CD8-positive, alpha-beta memory T cell (primary cell): ENCODE measurements at places on chromosomes 5 and 9. TPM values are rescaled to one million over a fixed set of nuclear protein-coding genes. Genes with fewer than 3 reads are reported as not detected.

PCDHA6 gene
- not detected for total RNA-seq

GRCh38 chr5:5751987-5752386 lies 329.5 kb downstream of the ICE1 start:
- no peak overlapping the region for H3K4me3 ChIP-seq
- H3K36me3 ChIP-seq: no peaks in the 10 kb centered on the region
- DNase-seq: no peak
- H3K27me3 ChIP-seq: no peaks in the 10 kb centered on the region
- H3K4me1 ChIP-seq: no peaks in the 10 kb centered on the region

GRCh38 chr5:121366515-121366914 lies 485.2 kb upstream of the FTMT start:
- H3K27ac ChIP-seq: no peak overlapping the region
- no peaks in the 10 kb centered on the region for H3K36me3 ChIP-seq
- H3K4me1 ChIP-seq: no peaks in the 10 kb centered on the region
- DNase-seq: no peak

DNA sequence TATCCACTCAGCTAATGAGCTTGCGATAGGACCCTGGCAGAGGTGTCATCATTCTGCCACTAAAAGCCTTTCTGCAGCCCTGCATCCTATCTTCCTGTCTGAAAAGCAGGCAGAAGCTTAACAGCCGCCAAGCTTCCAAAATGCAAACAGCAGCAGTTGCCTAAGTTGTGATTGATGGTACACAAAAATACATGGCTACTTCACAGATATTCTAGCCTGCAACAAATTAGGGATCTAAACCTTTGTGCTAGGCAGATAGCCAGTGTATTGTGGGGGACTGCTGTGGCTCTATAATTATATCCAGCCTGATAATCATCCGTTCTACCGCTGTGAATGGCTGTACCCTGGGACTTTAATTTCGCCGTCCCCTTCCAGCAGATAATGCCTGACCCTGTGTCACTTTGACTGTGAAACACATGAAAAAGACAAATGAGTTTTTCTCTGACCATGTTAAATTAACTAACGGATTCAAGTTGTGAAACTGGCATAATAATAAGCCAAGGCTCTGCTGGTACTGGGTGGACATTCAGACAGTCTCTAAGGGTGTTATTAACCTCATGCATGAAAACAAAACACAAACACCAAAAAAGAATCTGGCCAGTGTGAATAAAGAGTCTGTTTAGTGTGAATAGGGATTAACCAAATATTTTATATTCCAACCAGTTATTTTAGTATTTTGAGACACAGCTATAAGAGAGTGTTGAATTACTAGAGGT lies 45.9 kb downstream of the SEMA6A start:
- no peaks in the 10 kb centered on the region for H3K36me3 ChIP-seq
- no peak overlapping the region for H3K27ac ChIP-seq
- H3K4me1 ChIP-seq: no peaks in the 10 kb centered on the region
- no peak overlapping the region for H3K4me3 ChIP-seq
- H3K27me3 ChIP-seq: no peaks in the 10 kb centered on the region

- H3K27me3 ChIP-seq: no peaks in the 10 kb centered on the region
- no peak for DNase-seq
- H3K36me3 ChIP-seq: no peaks in the 10 kb centered on the region
- no peaks in the 10 kb centered on the region for H3K4me1 ChIP-seq
- no peak overlapping the region for H3K4me3 ChIP-seq
Measured at GRCh38 chr5:135455876-135456237, 3.7 kb upstream of the TIFAB start.

DNA sequence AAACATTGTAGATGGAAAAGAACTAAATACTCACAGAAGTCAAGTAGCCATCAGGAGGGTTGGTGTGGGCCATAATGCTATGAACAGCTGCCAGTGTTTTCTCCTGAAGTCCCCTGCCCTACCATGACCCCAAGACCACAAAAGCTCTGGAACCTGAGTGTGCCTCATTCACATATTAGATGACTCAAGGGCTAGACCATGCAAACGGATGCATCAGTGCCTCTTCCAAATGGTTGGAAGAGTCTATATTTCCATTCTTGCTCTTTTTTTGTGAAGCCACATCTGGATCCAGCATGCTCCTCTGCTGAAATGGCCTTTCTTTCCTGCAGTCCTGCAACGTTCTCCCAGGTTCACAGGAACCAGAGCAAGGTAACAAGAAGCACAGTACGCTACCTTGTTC lies 136.6 kb upstream of the EPB41L4A start:
- H3K27ac ChIP-seq: no peak overlapping the region
- no peaks in the 10 kb centered on the region for H3K27me3 ChIP-seq
- no peak overlapping the region for H3K4me3 ChIP-seq
- no peaks in the 10 kb centered on the region for H3K36me3 ChIP-seq
- no peaks in the 10 kb centered on the region for H3K4me1 ChIP-seq
